ENCODE measurements at places on chromosomes 6 and 20.

DNA sequence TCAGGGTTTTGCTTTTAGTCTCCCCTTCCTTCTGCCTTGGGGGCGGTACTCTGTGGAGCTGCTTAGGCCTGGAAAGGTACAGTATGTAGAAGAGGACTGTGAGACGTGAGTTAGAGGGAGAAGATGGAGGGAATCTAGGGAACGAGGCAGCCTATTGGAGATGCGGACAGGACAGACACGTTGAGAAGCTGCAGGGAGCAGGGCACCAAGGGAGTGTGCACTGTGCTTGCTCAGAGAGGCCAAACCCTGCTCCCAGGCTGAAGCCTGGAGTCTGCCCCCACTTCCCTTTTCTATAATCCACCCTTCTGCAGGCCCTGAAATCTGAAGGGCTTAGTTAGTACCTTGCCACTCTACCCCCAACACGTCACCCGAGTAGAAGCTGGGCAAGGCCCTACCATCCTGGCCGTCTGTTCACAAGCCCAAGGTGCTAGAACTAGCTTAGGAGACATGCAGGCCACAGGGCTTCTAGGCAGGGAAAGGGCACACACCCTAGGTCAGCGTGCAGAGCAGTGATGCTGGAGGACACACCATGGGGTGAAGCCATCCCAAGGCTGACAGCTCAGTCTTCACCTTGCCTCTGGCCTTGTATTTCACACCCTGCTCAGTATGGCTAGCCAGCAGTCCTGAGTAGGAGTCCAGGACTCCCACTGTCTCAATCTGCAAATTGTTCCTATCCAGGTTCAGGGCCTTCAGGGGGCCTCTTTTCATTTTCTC lies 6.9 kb downstream of the TP53INP2 start:
- no peak for DNase-seq

DNA sequence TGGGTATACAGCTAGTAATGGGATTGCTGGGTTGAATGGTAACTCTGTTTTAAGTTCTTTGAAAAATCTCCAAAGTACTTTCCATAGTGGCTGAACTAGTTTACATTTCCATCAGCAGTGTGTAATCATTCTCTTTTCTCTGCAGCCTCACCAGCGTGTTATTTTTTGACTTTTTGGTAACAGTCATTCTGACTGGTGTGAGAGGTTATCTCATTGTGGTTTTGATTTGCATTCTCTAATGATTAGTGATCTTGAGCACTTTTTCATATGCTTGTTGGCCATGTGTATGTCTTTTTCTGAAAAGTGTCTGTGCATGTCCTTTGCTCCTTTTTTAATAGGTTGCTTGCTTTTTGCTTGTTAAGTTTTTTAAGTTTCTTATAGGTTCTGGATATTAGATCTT lies 194.2 kb upstream of the PHACTR1 start:
- no peak for DNase-seq

DNA sequence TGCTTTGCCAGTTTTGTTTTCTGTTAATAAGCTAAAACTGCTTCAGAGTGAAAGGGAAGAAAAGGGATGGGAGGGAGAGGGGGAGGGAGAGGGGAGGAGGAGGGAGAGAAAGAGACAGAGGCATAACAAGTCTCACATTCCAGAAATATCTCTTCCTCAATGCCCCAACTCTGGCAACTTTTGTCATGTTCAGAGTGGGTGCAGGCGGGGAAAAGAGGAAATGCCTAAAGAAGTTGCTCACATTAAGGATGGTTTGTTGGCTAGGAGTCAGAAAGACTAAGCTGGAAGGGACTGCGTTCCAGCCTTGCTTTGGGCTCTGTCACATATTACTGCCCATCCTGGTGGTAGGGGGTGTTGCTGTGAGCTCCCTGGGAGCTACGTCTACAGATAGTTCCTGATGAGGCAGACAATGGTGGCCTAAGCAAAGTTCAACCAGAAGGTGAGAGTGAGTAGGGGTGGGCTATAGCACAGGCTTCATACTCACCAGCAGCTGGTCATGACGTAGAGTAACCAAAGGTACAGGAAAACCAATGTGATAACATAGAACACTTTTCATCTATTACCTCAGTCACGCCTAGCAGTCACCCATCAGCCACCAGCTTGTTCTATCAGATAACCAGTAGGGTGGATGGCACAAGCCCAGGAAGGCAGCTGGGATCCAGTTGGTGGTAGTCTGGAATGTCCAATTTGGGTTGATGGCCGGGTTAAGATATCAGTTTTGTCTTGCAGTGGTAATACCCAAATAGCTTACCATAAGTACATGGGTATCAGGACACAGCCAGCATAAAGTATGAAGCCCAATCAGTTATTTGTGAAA lies 2.1 kb downstream of the TSPYL4 start:
- no peak for DNase-seq

DNA sequence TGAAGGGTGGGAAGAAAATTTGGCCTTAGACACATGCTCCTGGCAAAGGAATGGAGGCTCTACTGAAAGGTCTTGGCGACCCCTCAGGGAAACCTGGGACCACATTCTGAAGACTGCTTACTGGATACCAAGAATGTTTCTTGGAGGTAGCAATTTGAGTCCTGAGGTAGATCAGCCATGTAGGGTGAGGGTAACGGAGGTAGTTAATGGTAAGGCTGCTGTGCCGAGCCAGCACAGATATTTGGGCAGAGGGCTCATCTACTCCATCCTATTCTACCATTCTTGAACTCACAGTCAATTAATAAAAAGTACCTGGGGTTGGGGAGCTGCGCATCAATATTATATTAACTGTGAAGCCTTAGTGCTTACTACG lies 401 bp upstream of the PHF3 start:
- no peak for DNase-seq

Data from activated CD8-positive, alpha-beta memory T cell treated with anti-CD3 and anti-CD28 coated beads for 24 hours (primary cell).